ENCODE measurements at places on chromosomes 11 and 22.

DNA sequence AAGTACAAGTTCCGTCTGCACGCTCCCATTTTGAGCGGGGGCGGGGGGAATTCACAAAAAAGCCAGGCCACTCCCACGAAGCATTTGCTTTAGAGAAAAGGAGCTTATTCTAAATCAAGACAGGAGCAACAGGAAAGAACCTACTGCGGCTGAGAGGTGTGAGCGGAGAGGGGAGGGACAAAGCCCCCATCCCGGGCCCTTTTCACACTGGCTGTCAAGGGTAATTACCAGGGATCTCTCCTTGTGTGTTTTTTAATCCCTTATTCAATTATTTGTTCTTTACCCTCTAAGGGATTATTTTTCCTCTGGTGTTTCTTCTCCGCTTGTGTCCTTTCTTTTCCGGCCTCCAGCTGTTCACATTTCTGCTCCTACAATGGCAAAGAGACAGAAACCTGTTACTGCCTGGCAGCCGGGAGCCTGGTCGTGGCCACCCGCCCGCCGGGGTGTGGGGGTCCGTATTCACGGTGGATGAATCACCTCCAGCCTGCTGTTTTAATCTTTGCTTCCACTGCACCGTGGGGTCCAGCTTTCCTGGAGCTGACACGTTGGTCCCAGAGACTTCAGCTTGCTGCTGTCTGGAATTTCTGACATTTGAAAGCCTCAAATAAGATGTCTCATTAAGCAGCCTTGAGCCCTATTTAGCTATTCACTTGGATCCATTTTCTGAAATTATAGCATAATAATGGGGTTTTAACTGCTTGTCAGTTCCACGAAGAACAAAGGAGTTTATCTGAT is 61.4 kb upstream of the FADD start:
- no peak for DNase-seq

DNA sequence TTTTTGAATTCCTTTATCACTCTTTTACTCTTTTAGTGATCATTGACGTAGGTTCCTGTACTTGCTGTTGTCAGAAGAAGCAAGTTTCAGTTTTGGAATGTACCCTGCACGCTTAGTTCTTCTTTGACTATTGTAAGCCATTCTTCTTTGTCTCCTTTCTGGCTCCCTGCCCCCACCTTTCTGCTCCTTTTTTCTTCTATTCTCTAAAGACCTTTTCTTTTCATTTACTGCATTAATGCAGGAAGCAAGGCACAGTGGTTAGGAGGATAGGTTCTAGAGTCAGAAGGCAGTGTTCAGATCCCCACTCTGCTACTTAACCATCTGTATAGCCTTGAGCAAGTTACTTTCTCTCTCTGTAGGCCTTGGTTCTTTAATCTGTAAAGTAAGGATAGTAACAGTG is 33.7 kb upstream of the RAG2 start:
- DNase-seq, result no peak

DNA sequence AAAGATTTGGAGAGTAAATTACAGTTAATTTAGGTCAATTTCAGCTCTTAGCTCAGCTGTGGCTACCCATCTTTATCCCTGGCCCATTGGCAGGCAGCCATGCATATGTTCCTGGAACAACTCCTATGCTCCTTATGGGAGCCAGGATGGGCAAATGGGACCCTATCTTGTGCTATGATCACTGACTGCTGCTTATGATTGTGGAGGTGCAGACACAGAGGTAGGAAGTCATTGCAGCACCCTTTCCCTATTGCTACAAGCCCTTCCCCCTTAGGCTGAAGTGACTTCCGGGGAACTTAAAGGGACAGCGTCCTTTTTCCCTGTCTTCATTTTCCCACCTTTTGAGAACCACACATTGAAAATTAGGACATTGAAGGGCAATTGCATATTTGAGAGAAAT is 112.7 kb downstream of the FCHSD2 start:
- DNase-seq, result no peak

DNA sequence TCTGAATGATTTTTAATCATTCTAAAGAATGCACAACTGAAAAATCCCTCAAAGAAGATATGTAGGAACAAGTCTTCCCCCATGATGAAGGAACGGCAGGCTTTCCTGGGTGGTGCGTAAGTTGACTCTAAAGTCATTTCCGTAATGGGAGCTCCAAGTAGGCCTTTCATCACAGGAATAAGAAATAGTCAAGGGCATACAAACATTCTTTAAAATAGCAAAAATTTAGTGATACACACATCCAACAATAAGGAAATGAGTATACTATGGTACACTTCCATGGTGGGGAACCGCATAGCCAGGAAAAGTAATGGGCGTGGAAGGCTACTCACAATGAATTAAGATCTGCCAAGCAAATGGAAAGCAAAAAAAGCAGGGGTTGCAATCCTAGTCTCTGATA is 10.7 kb downstream of the CD59 start:
- DNase-seq, result no peak

DNA sequence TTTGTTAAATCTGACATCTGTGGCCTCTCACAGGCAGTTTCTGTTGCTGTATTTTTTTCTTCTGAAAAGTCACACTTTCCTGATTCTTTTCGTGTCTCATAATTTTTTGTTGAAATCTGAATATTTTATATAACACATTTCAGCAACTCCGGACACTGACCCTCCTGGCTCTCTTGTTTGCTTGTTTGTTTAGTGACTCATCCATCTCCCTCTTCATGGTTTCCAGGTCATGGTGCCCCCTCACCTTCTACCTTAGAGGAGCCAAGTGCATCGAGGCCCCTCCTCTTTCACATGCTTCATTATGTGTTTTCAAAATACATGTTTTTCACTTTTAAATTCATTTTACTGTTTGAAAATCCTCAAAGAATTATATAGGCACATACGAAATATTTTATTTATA is 562.4 kb downstream of the OPCML start:
- no peak for DNase-seq

DNA sequence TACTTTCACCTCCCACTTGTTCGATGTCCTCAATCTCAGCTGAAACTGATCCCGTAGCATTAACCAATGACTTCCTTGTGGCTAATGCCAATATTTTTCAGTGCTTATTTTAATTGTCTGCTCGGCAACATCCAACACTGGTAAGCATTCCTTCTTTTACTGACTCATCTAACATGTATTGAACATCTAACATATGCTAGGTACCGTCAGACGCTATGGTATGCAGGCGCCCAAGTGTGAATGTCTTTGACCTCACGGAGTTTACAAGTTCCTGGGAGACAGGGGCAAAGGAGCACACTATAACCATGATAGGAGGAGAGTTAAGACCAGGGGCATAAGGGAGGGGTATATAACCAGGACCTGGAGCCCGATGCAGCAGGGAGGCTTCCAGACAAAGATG is 1.7 kb downstream of the BRMS1 start:
- DNase-seq, result no peak

DNA sequence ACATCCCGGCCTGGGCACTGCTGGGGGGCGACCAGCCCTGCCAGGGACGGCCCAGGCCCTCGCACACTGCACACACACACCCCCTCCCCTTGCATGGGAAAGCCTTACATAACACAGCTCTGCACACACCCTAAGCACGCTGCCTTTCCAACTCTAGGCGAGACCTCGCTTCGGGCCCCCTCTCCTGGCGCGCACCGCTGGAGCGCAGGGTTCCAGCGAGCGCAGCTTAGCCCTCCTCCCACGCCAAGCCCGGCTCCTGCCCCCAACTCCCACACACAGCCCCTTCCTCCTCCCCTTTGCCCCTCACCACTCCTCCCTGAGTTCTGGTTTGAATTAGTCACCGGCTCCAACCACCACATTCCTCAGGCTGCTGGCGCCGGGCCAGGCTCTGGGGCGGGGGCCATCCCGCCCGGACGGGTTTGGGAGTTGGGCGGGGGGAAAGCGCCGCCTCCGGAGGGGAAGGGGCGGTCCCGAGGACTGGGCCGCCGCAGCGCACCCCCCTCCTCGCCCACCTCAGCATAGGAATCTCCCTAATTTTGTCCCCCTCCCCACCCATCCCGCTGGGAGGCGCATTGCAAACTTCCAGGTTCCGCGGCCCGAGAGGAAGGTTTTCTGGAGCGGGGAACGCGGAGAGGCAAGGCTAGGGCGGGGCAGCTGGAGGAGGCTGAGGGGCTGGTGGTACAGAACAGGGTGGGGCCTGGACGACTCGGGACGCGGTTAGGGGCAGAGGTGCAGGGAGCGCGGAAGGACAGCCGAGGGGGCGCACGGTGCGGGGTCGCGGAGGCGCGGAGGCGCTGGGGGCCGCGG is 966 bp downstream of the AHNAK start:
- no peak for DNase-seq

GRCh38 chr22:48868554-48868953 is 959.1 kb downstream of the BRD1 start:
- no peak for DNase-seq

- DNase-seq, result no peak
Observed at GRCh38 chr11:76153571-76153923, 52.8 kb downstream of the WNT11 start.

GRCh38 chr11:69048031-69048693 is 570 bp upstream of the TPCN2 start:
- DNase-seq, result no peak

GRCh38 chr11:68541991-68542390 is 81.4 kb downstream of the PPP6R3 start:
- DNase-seq, result no peak

GRCh38 chr11:12122083-12122482 is 11.7 kb downstream of the MICAL2 start:
- no peak for DNase-seq

DNA sequence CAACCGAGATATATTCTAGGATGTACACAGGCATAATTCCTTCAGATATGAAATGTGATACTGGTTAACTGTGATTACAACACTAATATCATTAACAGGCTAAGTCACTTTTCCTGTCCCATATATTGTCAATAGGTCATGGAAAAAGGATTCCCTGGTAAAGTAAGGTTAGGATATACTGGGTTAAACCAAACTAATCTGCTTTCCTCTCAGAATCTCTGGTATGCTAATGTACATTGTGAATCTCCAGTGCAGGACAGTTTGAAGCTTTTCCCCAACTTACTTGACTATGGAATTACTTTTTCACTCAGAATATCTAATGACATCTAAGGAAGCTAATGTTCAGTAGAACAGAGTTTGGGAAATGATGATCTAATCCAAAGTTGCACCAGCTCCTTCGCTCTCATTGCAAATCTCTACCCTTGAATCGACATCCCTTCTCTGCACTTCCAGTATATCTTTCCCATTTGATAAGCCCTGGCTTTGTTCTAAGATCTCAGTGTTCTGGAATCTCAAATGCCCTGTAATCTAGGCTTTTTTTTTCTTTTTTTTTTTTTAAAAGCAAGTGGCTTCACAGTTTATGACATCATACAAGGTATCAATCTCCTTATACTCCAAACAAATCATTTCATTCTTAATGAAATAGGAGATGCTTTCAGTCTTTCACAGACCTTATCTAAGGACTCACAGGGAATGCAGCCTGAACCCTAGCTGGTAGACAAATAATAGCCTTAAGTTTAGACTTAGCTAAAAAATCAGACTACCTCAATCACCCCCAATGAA is 43.8 kb downstream of the COPB1 start:
- no peak for DNase-seq

GRCh38 chr11:130023204-130023603 is 20.6 kb upstream of the PRDM10 start:
- DNase-seq, result no peak

GRCh38 chr22:45304971-45305370 is 4.8 kb upstream of the FAM118A start:
- no peak for DNase-seq

- DNase-seq, result no peak
Observed at GRCh38 chr11:11577251-11577855, 44.5 kb downstream of the GALNT18 start.

- DNase-seq, result no peak
Observed at GRCh38 chr22:43235445-43236409, 48.8 kb upstream of the TTLL12 start.

DNA sequence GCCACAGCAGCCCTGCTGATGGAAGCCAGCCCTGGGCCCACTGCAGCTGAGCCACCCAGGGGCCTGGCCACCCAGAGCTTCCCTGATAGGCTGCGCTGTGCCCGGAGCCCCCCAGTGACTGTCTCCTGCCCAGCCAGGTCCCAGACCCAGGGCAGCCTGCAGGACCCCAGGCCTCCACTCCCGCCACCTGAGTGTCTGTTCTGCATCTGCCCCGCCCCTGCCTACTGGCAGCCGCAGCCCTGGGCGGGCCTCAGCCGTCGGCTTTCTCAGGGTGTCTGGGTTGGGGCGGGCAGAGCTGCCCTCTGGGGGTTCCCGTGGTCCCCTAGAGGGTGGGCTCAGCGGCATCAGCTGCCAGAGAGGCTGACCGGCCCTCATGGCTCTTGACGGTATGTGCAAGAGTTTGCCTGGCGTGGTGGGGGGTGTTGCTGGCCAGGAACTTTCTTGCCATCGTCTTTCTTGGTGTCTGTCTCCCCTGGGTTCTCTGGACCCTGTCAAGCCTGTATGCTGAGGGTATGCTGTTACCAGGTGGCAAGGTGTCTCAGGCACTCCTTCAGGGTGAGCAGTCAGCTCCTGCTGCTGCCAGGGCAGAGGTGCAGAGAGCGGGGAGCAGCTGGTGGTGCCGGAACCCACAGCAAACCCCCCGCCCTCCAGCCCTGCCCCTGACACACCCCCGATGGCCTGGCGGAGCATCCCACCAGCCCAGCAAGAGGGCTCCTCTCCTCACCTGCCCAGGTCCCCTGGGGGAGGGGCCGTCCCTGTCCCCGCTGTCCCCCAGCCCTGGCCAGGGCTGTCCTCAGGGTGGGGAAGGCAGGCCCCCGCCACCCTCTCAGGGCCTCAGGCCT is 12.2 kb upstream of the PIM3 start:
- DNase-seq, result no peak

DNA sequence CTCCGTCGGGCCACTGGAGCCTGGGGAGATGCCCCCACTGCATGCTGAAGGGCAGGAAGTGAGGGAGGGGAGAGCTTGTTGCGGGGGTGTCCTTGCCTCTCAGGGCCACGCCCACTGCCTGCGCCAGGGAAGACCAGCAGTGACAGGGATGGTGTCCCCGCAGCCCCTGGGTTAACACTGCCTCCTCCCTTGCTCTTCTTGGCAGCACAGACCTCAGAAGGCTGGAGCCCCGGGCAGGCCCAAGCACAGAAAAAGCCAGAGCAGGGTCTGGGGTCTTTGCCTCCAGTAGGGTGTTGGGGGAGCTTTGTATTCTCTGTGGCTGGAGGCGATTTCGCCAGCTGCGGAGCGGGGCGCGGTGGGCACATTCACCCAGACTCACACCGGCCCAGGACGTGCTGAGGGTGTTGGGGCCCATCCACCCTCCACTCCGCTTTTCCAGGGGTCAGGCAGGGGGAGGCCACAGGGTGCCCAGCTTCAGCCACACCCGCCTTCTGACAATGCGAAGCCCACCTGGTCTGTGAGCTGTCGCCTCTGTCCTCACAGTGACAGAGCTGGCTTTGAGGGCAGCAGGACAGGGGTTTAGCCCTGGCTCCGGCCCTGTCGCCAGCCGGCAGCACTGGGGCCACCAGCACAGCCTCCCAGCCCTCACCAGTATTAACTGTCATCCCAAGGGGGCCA is 83.7 kb downstream of the CDKN1C start:
- DNase-seq, result no peak

DNA sequence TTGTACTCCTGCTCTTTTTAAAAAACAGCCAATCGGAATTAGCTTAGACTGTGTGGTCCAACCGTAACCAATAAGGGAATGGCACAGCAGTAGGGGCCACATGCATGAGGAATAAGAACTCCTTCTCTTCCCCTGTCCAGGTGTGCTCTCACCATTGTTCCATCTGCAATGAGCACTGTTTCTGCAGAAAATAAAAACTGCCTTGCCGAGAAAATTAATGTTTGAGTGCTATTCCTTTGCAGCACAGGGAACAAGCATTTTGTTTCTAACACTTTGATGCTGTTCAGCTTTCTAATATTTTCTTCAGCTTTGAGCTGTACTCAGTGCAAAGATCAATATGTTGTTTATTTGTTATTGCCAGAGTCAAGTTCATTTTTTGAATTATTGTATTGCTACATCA is 57.9 kb downstream of the PIWIL3 start:
- DNase-seq, result no peak

- no peak for DNase-seq
Observed at GRCh38 chr11:45180848-45181192, 34.4 kb downstream of the PRDM11 start.
